Fibroblast of skin of abdomen (primary cell): ENCODE measurements at places on chromosomes 11 and 22.

DNA sequence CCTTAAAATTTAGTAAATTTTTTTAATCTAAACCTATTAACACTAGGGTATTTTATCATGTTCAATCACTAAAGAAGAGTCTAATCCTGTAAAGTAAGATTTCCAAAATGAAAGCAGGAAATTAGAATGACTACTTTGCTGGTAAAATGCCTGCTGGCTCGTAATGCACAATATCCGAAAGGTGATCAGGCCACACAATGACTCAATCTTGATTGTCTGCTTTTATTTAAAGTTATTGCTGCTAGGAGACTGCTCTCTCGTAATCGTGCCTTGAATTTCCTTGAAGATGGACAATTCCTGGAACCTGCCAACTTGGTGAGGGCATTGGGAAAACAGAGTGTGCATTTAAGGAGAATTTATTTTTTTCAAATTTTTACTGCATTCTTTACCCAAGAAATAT is 1786.5 kb upstream of the RAG2 start:
- DNase-seq, result no peak

DNA sequence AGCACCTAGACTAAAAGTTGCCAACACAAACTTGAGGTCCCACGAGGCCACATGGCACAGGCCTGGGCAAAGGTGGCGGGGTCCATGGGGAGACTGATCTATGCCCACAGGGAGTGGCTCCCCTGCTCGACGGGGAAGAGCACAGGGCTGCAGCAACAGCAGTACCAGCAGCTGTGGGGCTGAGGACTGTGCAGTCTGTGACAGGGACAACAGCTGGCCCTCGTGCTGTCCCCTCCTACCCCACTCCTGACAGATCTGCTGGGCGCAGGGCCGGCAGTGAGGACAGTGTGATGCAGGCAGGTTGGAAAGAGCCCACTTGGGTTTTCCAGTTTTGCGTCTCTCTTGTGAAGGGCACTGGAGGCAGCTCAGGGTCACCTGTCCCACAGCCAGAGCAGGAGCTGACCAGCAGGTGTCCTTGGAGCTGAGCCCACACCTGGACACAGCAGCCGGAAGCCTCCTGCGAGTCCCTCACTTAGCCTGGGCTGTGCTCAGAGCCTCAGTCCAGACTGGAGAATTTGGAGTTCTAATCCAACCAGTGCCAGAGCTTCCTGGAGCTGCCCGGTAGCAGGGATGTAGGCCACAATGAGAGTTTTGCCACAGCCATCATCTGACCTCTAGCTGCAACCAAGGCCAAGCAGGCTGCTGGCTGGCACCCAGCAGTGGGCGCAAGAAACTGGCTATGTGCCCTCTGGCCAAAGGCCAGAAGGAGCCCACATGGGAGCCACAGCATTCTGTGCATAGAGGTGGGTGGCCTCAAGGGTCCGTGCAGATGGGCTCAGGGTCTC is 3.6 kb upstream of the GAS2L1 start:
- no peak for DNase-seq

DNA sequence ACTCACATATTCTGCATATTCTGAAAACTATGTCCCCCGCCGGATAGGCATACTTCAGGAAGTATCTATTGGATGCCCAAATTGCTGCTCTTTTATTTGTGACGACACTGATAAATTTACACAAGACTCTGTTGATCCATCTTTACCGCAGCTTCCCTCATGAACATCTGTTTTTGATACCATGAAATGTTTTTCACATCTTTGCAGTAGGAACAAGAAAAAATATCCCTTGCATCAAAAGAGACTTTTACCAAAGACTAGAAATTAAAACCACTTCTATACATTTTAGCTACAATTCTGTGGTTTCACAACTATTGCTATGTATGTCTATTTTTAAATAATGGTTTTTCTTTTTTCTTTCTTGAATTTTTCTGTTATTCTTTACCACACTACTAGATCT is 15.3 kb downstream of the POU2AF2 start:
- DNase-seq, result peak; percentile 81

GRCh38 chr11:35138606-35138942 is 397 bp upstream of the CD44 start:
- DNase-seq, result no peak

GRCh38 chr11:24298146-24298545 is 198.7 kb upstream of the LUZP2 start:
- peak; percentile 9 for DNase-seq

GRCh38 chr11:18063862-18064434 is 17.9 kb upstream of the TPH1 start:
- no peak for DNase-seq

DNA sequence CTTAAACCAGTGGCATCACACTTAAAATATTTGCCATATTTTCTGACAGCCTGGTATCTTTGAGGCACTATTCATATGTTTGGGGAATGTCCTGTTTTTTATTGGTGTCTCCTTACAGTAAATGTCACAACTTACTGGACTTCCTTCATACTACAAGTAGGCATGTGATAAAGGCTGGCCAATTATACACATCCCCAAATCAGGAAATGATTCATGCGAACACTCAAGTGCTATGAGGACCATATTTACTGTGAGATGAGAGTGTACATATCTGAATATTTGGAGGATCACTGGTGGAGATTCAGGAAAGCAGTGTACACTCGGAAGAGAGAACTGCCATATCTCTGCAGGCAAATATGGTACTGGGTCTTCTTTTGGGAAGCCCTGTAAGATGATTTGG is 913.8 kb upstream of the CHORDC1 start:
- DNase-seq, result peak; percentile 4

DNA sequence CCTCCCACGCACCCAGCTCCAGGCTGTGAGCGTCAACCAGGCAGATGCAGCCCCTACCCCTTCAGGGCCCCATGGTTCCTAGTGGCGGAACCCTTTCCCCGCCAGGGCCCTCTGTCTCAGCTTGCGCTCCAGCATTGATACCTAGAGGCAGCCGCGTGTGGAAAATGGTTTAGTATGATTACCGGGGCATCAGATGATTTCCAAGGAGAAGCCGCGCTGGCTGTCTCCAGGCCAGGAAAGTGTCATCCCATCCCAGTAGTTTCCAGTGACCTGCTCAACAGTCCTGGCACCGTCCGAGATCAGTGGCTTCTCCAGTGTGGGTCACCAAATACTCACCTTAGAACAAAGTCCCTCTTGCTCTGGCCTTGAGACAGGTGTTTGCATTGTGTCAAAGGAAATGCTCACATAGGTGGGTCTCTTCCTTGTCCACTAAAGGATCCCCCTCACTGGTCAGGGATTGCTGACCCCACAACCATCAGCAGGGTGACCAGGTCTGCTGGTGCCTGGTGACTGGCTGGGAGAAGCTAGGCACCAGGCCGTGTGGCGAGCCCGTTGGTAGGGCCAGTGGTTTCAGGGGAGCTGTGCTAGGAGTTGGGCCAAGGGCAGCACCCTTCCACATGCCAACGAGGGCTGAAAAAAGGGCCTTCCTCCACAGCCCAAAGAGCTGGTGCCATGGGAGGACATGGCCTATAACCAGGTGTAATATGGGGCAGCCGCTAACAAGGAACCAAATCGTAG is 109.4 kb downstream of the MORC2 start:
- DNase-seq, result no peak

- DNase-seq, result no peak
These were observed 1.5 kb downstream of the SLC43A1 start for GRCh38 chr11:57513911-57514537.

DNA sequence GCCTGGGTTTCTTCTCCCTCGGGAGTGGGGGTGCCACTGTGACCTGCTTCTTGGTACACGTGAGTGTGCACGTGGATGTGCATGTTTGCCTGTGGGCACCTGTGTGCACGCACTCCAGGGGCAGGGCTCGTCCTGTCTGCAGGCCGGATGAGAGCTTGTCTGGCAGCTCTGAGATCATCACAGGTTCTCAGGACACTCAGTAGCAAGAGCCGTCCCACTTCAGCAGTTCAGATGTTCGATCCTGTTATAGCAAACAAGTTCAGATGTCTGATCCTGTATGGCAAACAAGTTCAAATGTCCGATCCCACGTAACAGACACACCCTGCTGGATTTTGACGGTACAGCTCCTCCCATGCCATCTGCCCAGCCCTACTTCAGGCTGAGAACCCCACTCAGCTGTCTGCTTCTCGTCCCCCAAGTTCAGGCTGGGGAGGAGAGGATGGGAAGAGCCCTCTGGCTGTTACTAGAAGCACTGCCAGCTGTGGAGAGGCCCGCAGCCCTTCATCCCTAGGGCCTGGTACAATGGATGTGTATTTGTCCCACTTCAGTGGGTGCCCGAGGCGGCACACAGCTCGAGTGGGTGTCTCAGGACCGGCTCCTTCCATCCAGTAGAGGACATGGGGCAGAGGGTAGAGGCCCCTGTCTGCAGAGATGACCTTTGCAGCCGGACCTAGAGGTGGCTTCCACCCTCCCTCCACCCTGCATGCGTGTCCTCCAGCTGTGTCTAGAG is 1126.9 kb downstream of the BRD1 start:
- DNase-seq, result peak; percentile 9

- DNase-seq, result no peak
These were observed 127.1 kb downstream of the SLC1A2 start for GRCh38 chr11:35292279-35292678.

- no peak for DNase-seq
These were observed 82.2 kb upstream of the PITPNB start for GRCh38 chr22:28001171-28001835.
